Liver (tissue), 10 donors: ENCODE measurements at places on chromosomes 6 and 20.

GRCh38 chr6:132865364-132865763, 51.0 kb downstream of the RPS12 start:
- H3K27me3 ChIP-seq, result no peaks in the 10 kb centered on the region
- no peaks in the 10 kb centered on the region for H3K36me3 ChIP-seq
- no peak for DNase-seq
- H3K4me3 ChIP-seq, result no peak overlapping the region
- H3K4me1 ChIP-seq, result no peaks in the 10 kb centered on the region

GRCh38 chr20:15011631-15012030, 674.2 kb upstream of the FLRT3 start:
- no peaks in the 10 kb centered on the region for H3K4me1 ChIP-seq
- no peaks in the 10 kb centered on the region for H3K27me3 ChIP-seq
- no peaks in the 10 kb centered on the region for H3K36me3 ChIP-seq

DNA sequence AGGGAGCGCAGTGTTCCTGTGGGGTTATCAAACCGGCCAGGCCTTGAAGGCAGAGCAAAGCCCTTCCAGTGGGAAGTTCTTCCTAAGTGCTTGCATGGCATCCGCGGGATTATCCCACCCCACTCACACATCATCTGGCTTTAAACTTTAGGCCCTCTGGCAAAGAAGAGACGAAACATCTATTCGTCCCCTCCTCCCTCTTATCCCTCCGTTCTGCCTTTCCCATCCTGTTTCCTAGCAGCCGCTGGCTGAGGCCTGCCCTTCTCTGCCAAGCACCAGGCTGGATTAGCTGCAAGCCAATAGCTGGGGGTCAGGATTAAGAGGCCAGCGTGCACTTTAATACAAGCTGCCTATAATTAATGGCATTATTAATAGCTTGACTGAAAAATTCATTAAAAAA, 621.0 kb downstream of the PKHD1 start:
- H3K4me1 ChIP-seq, result no peaks in the 10 kb centered on the region
- H3K36me3 ChIP-seq, result no peaks in the 10 kb centered on the region
- DNase-seq, result no peak
- H3K27me3 ChIP-seq, result no peaks in the 10 kb centered on the region
- H3K4me3 ChIP-seq, result no peak overlapping the region

DNA sequence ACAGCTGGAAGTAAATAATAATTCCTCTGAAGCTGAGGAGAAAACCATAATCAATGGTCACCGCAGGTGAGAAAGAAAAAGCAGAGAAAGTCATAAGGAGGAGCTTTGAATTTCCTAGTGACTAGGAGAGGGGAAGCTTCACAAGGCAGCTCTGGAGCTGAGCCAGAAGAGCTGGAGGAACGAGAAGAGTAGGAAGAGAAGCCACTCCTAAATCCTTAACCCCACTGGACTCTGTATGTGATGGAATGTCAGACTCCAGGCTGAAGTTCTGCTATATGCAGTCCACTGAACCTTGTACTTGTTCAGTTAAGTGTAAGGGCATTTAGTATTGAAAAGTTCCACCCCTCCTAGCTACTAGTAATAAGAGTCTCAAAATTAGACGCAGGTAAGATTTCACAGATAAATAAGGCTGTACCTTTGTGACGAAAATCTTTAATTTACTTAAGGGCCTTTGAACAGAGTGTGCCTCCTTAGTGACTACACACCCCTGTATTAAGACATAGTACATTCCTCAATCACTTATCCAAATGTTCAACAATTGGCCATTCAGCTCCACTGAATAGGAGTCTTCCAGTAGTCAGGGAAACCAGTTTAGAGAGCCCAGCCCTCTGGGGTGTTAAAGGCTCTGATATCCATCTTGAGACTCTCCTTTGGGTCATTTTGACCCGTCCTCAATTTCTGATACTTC, 71.4 kb upstream of the UFL1 start:
- no peak overlapping the region for H3K27ac ChIP-seq
- no peak for DNase-seq
- H3K27me3 ChIP-seq, result no peaks in the 10 kb centered on the region
- no peaks in the 10 kb centered on the region for H3K4me1 ChIP-seq
- no peaks in the 10 kb centered on the region for H3K36me3 ChIP-seq

- no peak for DNase-seq
- no peaks in the 10 kb centered on the region for H3K27me3 ChIP-seq
- no peaks in the 10 kb centered on the region for H3K4me1 ChIP-seq
- H3K27ac ChIP-seq, result no peak overlapping the region
Measured at GRCh38 chr6:161134550-161135298, 139.1 kb downstream of the AGPAT4 start.

GRCh38 chr20:50320901-50321796, 130.5 kb downstream of the CEBPB start:
- no peak for DNase-seq
- no peaks in the 10 kb centered on the region for H3K36me3 ChIP-seq
- H3K4me1 ChIP-seq, result no peaks in the 10 kb centered on the region

DNA sequence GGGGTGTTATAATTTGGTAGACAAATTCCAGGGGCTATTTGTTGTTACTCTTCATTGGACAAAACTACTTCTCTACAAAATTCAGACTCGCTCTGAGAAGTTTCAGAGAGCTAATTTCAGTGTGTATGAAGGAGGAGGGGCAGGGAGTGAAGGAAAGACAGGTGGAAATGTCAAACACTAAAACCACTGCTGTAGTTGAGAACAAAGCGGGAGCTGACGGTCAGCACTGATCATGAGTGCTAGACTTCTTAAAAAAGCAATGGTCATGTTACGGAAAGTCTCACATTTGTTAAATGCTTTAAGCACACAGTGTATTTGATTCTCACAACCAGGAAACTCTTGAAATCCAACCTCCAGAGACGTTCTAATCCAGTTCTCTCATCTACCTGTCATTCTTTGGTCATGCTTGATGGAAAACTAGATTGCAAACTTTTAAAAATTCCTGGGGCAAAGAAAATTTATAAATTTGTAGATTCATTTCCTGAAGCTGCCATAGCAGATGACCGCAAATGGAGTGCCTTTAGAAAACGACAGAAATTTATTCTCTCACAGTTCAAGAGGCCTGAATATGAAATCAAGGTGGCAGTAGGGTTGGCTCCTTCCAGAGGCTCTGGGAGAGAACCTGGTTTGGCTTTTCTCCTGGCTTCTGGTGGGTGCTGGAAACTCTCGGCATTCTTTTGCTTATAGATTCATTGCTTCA, 100.7 kb upstream of the CARMIL1 start:
- no peaks in the 10 kb centered on the region for H3K4me1 ChIP-seq
- H3K27ac ChIP-seq, result peak overlapping the region; percentile 26
- no peaks in the 10 kb centered on the region for H3K27me3 ChIP-seq
- no peak overlapping the region for H3K4me3 ChIP-seq

- H3K27ac ChIP-seq, result no peak overlapping the region
- DNase-seq, result no peak
- H3K4me1 ChIP-seq, result peaks cover 9% of the 10 kb centered on the region
- H3K27me3 ChIP-seq, result peaks cover 11% of the 10 kb centered on the region
- no peaks in the 10 kb centered on the region for H3K36me3 ChIP-seq
Measured at GRCh38 chr20:9510911-9511310, 3.5 kb upstream of the LAMP5 start.

DNA sequence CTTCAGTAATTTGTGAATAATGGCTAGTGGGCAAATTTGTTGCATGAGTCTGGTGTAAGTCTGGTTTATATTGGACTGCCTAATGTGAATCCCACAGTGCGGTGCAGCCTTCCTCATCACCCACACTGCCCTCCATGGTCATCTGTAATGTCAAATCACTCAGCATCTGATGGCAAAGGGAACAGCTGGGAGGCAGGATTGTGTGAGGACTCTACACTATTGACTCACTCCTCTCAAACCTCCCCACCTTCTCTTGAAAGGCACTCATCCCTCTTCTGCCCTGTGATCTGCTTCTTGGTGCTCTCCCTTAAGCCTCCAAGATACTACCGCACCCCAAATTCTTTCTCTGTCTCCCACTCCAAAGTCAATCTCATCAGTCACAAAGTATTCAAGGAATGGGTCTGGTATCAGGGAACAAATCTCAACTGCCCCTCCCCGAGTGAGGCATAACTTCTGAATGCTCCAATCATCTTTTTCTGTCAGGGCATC, 146.0 kb upstream of the BEND6 start:
- no peaks in the 10 kb centered on the region for H3K27me3 ChIP-seq
- no peak for DNase-seq
- no peak overlapping the region for H3K27ac ChIP-seq

DNA sequence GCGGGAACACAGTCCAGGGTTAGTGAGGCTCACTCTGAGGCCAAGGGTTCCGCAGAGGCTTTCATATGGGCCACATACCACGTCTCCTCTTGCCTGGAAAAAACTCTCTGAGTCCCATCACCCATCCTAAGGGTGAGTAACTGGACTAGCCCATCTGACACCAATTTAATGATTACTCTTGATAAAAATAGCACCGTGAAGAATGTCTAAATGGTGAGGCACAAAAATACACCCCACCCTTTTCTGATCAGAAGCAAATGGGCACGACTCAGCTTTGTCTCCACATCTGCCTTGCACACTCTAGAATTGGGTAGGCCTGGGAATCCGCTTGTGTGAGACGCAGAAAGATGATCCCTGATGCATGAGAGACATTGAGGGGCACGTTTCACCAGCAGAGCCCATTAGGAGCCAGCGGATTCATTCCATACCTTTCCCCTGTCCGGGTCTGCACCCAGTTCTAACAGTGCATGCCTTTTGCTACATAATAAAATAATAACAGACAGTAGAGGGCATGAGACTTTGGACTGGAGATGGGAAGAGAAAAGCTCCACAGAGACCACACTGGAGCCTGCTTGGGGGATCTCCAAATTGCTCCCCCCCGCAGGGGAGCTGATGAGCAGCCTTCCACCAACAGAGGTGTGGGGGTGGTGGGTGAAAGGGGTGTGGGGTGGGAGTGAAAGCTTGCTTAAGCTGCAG, 110.0 kb upstream of the KCNK16 start:
- H3K4me3 ChIP-seq, result no peak overlapping the region
- peak; percentile 12 for DNase-seq
- H3K27me3 ChIP-seq, result no peaks in the 10 kb centered on the region
- no peak overlapping the region for H3K27ac ChIP-seq
- no peaks in the 10 kb centered on the region for H3K4me1 ChIP-seq
- H3K36me3 ChIP-seq, result no peaks in the 10 kb centered on the region

GRCh38 chr6:157768304-157768703, 54.7 kb upstream of the SNX9 start:
- H3K4me3 ChIP-seq, result no peak overlapping the region
- peaks cover 2% of the 10 kb centered on the region for H3K4me1 ChIP-seq
- no peaks in the 10 kb centered on the region for H3K27me3 ChIP-seq
- no peak overlapping the region for H3K27ac ChIP-seq
- DNase-seq, result no peak

DNA sequence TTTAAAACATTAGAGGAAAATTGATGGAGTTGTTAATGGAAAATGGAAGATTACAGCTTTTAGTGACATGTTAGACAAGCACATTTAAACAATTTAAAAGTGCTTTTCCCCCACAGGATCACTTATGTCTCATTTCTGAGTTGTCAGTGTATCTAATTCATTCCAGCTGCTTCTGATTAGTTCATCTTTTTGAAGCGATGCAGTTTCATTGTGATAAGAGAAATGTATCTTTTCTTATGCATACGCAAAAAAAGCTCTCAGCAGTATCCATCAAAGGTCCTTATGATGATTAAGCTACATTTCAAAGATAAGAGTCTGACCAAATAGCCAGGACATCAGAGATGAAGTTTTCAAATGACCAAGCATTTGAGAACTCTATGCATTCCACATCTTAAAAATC, 572.6 kb upstream of the SYNCRIP start:
- no peaks in the 10 kb centered on the region for H3K36me3 ChIP-seq
- no peak overlapping the region for H3K27ac ChIP-seq

- DNase-seq, result no peak
- H3K36me3 ChIP-seq, result peaks cover 9% of the 10 kb centered on the region
- no peaks in the 10 kb centered on the region for H3K4me1 ChIP-seq
- no peak overlapping the region for H3K4me3 ChIP-seq
- no peaks in the 10 kb centered on the region for H3K27me3 ChIP-seq
- no peak overlapping the region for H3K27ac ChIP-seq
Measured at GRCh38 chr6:136582711-136583471, 32.7 kb upstream of the MAP7 start.

GRCh38 chr6:136118787-136119186, 131.3 kb downstream of the MTFR2 start:
- H3K36me3 ChIP-seq, result no peaks in the 10 kb centered on the region
- no peak overlapping the region for H3K4me3 ChIP-seq
- DNase-seq, result no peak
- peaks cover 2% of the 10 kb centered on the region for H3K4me1 ChIP-seq
- no peaks in the 10 kb centered on the region for H3K27me3 ChIP-seq
- H3K27ac ChIP-seq, result no peak overlapping the region

- no peaks in the 10 kb centered on the region for H3K27me3 ChIP-seq
- no peaks in the 10 kb centered on the region for H3K4me1 ChIP-seq
- no peak overlapping the region for H3K4me3 ChIP-seq
- H3K36me3 ChIP-seq, result no peaks in the 10 kb centered on the region
Measured at GRCh38 chr20:53840532-53840931, 229.9 kb downstream of the BCAS1 start.

DNA sequence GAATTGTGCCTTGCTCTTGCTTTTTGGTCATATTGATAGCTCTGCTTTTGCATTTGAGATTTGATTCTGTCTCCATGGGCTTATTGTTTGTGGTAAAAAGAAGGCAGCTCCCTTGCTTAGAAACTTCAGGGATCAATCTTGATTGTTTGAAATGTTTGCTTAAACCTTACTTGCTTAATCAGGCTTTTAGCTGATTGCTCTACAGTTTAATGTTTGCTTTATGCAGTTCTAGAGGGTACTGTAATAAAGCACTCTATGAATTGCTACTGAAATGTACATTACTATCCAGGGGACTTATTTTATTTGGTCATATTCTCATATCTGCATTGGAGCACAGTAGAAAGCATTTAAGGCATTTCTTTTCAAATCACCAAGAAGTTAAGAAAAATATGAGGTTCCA, 545.4 kb upstream of the HS3ST5 start:
- no peak overlapping the region for H3K4me3 ChIP-seq
- H3K4me1 ChIP-seq, result no peaks in the 10 kb centered on the region
- no peak for DNase-seq
- H3K27me3 ChIP-seq, result no peaks in the 10 kb centered on the region

GRCh38 chr20:40282541-40282940, 406.5 kb downstream of the MAFB start:
- H3K27me3 ChIP-seq, result no peaks in the 10 kb centered on the region
- no peaks in the 10 kb centered on the region for H3K36me3 ChIP-seq
- no peaks in the 10 kb centered on the region for H3K4me1 ChIP-seq
- no peak for DNase-seq

DNA sequence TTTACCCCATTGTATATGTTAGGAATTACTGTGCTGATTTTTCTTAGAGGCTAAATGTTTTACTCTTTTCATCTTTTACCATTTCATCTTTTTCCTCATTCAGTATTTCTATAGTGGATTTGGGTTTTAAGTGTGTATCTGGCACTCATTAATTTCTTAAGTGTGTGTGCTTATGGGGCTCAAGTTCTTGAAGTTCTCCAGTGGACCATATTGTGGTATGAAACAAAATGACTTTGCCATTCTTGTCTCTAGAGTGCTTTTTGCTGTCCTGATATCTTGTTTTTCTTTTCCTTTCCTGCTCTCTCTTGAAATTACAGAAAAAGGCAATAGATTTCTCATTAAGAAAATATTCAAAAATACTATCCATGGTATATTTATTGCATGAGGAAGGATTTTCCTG, 123.1 kb downstream of the ARID1B start:
- DNase-seq, result no peak
- H3K27me3 ChIP-seq, result no peaks in the 10 kb centered on the region
- no peaks in the 10 kb centered on the region for H3K36me3 ChIP-seq
